Activated CD4-positive, CD25-positive, alpha-beta regulatory T cell treated with anti-CD3 and anti-CD28 coated beads, Interleukin-2, amount 50 U/mL, for 72 hours (primary cell): ENCODE measurements at places on chromosomes 3 and 15.

DNA sequence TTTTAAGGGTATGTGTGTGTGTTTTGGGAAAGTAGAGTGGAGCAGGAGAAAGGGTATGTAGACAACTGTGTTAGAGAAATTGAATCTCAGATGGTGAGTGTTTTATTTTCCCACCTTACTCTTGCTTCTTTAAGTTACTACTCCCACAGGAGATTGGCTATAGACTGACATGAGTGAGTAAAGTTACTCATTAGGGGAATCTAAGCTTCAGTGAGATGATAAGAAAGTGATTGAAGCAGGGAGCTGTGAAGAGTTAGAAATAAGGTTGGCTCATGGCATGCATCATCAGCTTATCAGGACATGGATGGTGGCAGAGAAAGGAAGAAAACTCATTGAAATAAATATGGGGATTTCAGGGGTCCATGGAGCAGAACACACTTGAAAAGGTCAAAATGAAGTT, 88.9 kb downstream of the MBNL1 start:
- DNase-seq: no peak

DNA sequence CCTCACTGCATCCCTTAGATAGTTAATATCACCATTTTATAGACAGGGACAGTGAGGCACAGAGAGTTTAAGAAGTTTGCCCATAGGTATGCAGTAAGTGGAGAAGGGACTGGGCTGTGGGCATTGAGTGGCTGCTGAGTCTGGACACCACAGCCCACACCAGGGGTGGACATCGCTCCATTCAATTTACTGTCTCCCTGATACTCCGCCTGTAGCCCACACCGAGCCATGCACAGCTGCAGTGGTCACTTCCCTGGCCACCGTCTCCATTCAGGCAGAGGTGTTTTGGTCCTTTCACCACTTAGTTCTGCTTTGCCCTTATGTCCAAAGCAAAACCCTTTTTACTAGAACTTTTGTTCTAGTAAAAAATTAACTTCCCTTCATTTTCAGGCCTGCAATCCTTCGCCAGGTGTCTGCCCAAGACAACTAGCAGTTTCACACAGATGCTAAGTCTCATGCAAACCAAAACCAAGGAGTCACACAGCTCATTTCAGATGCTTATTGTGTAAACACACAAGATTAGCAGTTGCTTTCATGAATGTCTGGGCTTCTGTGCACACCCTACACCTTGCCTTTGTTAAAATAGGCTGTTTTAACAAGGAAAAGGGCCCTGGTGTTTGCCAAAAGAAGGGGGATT, 30.1 kb downstream of the ZNF35 start:
- DNase-seq: no peak

DNA sequence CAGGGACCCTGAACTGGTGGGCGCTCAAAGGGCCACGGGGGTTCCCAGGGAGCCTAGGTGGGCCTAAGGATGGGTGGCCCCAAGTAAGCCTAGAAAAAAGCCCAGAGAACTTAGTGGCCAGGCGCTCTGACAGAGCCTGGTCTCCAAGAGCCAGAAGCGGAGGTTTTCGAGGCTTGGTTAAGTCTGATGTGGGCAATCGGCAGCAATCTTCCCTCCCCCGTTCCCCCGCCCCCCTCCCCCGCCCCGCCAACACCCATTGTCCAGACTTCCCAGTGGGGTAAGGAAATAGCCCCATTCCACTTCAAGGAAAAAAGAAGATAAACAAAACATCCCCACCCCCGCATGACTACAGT, 6.7 kb downstream of the EOMES start:
- DNase-seq: no peak

- DNase-seq: no peak
These were observed 3.8 kb downstream of the THSD4 start for GRCh38 chr15:71118881-71119632.

DNA sequence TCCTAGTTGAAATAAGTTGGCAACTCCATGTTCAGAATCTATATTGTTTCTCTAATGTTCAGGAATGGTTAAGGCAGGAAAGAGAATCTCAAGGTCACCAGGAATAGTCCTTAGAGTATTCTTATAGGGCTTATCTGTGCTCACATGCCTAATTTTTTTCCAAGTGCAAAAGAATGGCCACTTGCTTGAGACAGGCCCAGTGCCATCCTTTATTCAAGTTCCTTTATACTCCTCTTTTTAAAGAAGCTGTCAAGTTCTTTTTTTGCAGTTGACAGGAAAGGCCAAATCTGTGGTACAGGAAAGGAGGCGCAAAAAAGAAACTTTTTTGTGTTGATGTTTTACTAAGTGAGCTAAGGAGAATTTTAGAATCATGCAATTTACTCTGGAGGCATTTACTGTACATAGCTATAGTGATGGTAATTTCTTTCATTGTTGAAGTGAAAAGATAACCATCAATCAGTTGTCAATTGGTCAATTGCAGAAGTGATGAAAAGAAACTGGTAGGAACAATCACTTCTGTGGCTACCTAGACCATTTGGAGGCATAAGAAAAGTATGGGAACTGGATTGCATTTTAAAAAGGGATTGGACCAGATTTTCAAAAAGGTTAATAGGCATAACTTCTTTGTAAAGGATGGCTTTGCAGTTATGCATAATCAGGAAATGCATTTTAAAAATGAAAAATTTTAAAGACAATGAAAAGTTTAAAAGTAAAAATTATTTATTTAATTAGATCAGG, 102.5 kb upstream of the SOX2 start:
- DNase-seq: no peak

DNA sequence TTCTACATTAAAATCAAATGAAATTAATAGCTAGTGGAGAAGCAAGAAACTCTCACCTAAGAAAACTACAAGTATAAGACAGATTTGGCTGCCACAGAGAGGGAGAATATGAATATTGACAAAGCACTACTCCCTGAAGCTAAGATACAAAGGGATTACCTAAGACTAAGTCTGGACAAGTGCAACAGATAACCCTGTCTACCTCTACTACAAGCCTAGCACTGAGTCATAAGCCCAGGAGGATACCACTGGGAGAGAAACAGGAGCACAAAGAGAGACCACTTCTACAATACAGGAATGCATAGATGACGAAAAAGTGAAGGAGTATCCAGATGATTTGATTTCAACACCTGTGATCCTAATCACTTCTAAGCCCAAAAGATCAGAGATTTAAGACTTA, 10.4 kb downstream of the ATP13A4 start:
- DNase-seq: no peak

GRCh38 chr3:127987309-127987995, 64.8 kb upstream of the SEC61A1 start:
- DNase-seq: no peak

GRCh38 chr3:53486961-53487654, 7.3 kb upstream of the CACNA1D start:
- DNase-seq: no peak

GRCh38 chr3:179801263-179801662, 148.4 kb downstream of the USP13 start:
- no peak for DNase-seq

- DNase-seq: no peak
These were observed 269.8 kb downstream of the RYR3 start for GRCh38 chr15:33580526-33580925.

DNA sequence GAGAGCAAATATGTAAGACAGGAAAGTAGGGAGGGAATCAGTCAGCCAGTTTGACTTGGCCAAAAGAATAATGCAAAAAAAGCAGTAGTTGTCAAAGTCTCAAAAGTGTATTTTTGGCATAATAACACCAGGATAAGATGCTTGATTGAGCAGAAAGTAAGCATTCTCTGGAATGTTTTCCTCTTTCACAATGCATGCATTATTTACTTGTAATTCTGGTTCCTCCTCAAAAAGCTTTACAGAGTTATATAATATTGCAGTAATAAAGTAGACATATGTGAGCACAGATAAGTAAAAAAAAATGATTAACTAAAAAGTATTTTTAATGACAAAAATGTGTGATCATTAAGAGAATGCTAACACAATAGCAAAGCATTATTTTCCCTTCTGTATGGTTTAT, 285.9 kb upstream of the BCHE start:
- DNase-seq: no peak

DNA sequence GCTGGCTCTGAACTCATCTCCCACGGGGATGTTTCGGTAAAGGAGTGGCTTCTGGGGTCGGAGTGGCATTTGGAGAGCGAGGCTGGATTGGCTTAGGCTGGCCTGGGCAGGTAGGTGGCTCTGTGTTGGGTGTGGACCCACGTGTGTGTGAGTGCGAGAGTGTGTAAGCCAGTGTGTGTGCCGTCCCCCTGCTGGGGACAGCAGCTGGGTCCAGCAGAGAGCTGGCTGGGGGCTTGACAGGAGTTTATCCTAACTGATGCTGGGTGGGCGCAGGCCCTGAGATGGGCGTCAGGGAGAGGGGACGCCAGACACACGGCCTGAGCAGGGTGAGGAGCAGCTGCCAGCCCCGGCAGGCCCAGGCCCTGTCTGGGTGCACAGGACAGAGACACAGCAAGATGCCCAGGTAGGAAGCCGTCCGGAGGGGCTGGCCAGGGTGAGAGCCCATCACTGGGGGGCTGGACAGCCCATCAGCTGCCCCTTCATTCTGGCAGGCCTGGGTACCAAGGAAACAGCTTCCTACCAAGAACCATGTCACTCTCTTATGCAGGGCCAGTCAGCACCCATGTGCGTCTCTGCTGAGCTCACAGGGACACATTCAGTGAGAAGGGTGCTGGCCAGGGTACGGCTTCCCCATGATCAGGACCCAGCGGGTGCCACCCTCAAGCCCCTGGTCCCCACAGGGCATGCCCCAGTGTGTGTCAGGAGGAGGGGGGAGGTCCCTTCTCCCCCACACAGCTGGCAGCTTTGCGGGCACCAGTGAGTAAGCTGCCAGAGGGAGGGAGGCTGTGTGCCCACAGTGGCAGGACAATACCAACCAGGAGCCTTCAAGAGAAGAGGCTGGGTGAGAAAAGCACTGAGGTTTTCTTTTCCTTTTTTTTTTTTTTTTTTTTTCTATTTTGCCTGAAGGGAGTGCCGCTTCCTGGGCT, 1.1 kb downstream of the PAK6 start:
- DNase-seq: no peak

GRCh38 chr3:176431991-176432390, 765.3 kb downstream of the TBL1XR1 start:
- DNase-seq: no peak

- DNase-seq: no peak
These were observed 761.7 kb downstream of the ROBO1 start for GRCh38 chr3:79006077-79006476.

DNA sequence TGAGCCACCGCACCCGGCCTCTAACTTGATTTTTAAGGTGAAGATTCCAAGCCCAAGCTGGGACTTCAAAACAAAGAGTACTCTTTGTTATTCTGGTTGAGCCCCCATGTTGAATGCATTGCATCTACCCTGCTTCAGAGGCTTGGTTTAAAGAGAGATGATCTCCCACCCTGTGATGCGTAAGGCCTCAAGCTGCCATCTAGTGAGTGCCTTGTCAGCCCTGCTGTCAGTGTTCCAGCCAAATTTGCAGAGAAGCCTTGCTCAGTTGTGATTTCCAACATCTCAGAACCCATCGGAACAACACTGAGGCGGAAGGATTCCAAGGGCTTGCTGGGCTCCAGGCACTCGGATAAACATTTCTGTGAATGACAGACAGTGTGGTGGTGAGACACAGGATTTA, 210.7 kb upstream of the RGMA start:
- no peak for DNase-seq

DNA sequence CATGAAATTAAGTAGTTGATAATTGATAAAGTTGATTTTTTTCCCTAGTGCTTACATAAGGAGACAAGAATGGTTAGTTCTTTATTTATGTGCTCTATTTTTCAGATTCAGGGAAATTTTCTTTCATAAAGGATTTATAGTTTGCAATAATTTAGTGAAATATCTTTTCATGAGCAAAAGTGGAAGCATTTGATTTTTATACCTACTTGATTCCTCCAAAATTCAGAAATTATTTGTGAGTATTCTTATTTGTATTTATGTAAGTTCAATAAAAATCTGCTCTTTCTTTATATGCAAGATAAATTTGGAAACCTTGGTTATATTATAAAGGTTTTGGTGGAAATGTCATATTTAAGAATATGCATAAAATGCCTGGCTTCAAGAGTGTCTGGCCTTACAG, 14.7 kb upstream of the SLCO2A1 start:
- no peak for DNase-seq

- no peak for DNase-seq
These were observed 46.6 kb upstream of the TBC1D21 start for GRCh38 chr15:73826711-73827251.
